Lower leg skin (tissue), 4 donors: ENCODE measurements at places on chromosomes 7 and 10. TPM values are rescaled to one million over a fixed set of nuclear protein-coding genes. Genes with fewer than 3 reads are reported as not detected.
A peak's percentile ranks its signal among the peaks of the same experiment; 100 is the strongest.

The BLVRA gene
- total RNA-seq: 38.9 TPM

GRCh38 chr7:22201186-22201880 is 155.6 kb downstream of the RAPGEF5 start:
- no peak for DNase-seq

DNA sequence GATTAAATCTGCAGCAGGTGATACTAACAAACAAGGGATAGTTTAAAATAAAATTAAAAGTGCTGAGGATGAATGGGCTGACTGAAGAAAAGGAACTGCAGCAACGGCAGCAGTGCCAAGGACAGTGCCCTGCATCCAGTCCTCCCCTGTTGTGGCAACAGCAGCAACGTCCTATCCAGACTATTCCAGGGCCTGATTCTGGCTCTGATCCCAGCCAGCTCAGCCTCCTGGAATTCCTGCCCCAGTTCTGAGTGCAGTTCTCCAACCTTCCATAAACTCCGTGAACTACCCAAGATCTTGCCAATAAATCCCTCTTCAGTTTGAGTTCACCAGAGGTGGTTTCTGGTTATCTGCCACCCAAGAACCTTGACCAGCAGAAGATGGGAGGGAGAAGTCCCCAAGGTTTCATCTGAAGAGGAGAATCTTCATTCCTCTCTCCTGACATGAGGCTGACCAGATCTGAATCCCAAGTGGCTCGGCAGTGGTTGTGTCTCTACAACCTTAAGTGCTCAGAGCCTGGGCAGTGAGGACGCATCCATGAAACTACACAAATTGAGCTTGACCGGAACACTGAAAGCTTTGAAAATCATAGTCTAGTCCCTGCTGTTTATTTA is 115.8 kb downstream of the SORBS1 start:
- peak; percentile 89 for DNase-seq

The NSUN5 gene
- 35.7 TPM for total RNA-seq

DNA sequence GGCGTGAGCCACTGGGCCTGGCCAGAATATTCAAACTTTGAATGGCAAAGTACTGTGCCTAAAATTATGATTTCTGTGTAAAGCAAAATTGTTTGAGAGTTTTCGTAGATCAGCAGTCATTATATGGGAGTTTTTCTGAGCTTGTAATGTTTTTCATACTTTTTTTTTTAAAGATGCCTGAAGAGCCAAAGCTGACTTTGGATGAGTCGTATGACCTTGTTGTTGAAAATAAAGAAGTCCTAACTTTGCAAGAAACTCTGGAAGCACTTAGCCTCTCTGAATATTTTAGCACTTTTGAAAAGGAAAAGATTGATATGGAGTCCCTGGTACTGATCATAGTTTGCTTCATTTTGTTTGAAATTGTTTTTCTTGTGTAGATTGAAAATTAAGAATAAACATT is 26.7 kb downstream of the SEC23IP start:
- no peak for DNase-seq

DNA sequence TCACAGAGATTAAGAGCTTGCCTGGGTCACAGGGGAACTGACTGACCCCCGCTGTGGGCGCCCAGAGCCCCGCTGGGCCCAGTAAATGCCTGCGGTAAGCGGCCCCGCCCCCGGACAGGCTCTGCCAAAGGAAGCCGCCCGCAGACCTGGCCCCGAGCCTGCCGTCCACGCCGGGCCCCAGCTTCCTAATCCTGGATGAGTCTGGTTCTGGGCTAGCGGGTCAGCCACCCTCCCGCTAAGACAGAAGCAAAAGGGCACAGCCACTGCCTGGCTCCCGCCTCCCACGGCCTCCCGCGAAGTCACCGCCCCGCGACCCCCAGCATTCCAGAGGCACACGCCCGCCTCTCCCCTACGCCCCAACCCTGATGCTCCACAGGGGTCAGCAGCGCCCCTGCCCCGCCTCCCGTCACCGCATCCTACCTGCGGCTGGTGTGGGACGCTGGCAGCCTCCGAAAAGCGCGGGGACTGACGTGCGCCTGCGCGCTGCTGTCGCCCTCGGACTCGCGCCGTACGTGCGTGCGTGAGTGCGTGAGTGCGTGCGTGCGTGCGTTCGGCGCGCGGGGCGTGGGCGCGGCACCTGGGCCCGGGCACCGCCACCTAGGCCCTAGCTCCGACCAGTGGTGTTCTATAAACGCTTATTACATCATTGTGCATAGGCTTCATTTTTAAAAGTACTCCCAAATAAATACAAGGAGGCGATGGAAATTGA is at the start of gene FIGNL1:
Gene FIGNL1 (minus strand): TSS at position 470 of the 709 bp plus-strand sequence. CDS start 3,063 bp downstream, outside the sequence.
- peak; percentile 43 for DNase-seq

DNA sequence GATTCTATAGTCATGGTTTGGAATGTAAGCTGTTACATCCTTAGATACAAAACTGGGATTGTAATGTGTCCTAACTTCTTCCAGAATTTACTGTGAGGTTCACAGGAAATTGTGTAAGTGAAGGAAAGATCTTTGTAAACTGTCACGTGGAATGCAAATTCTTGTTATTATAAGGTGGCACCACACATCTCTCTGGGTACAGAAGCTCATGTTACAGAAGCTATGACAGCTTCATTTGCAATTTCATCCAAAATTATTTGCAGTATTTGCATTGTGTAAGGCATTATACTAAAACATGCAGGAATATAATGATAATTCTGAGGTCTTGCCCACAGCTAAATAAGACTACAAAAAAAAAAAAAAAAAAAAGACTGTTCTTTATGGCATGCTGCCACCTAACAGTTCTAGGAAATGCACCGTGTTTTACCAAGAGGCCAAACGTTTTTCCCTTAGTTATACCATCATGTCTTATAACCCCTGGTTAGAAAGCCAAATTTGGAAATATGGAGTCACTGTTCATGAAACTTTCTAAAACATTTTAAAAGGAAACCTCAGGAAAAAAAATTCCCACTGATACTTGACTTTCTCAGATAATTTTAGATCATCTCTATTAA is 17.6 kb downstream of the MINDY3 start:
- DNase-seq: no peak
